ENCODE measurements at places on chromosomes 7 and 10. TPM values are rescaled to one million over a fixed set of nuclear protein-coding genes. Genes with fewer than 3 reads are reported as not detected.

GRCh38 chr7:54674891-54675290, 84.1 kb downstream of the SEC61G start:
- DNase-seq, result no peak
- H3K36me3 ChIP-seq, result no peaks in the 10 kb centered on the region
- H3K27ac ChIP-seq, result no peak overlapping the region
- H3K4me1 ChIP-seq, result no peaks in the 10 kb centered on the region

GRCh38 chr7:134527979-134528371, 608 bp downstream of the AKR1B10 start:
- DNase-seq, result no peak
- no peaks in the 10 kb centered on the region for H3K36me3 ChIP-seq
- no peak overlapping the region for H3K27ac ChIP-seq
- no peaks in the 10 kb centered on the region for H3K4me1 ChIP-seq

GRCh38 chr7:20831451-20831850, 44.8 kb upstream of the SP8 start:
- H3K27ac ChIP-seq, result no peak overlapping the region
- H3K4me1 ChIP-seq, result no peaks in the 10 kb centered on the region
- no peak overlapping the region for H3K4me3 ChIP-seq
- H3K27me3 ChIP-seq, result peaks cover 3% of the 10 kb centered on the region
- DNase-seq, result no peak

DNA sequence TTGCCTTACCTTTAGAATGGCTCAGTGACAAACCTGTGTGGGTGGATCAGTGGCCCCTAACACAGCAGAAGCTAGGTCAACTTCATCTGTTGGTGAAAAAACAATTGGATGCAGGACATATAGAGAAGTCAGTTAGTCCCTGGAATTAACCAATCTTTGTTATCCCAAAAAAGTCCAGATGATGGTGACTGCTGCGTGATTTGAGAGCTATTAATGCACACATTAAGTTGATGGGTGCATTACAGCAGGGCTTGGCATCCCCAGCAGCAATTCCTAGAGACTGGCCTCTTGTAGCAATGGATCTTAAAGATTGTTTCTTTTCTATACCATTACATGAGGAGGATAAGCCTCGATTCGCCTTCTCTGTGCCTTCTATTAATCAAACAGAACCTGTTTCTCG, 33.3 kb downstream of the OR13A1 start:
- H3K27ac ChIP-seq, result no peak overlapping the region
- H3K4me3 ChIP-seq, result no peak overlapping the region
- H3K4me1 ChIP-seq, result no peaks in the 10 kb centered on the region
- H3K36me3 ChIP-seq, result no peaks in the 10 kb centered on the region
- DNase-seq, result no peak

- H3K27me3 ChIP-seq, result no peaks in the 10 kb centered on the region
- peaks cover 3% of the 10 kb centered on the region for H3K4me1 ChIP-seq
- no peak for DNase-seq
- H3K4me3 ChIP-seq, result no peak overlapping the region
- no peaks in the 10 kb centered on the region for H3K36me3 ChIP-seq
These were observed 76.2 kb downstream of the AHR start for GRCh38 chr7:17374654-17375053.

DNA sequence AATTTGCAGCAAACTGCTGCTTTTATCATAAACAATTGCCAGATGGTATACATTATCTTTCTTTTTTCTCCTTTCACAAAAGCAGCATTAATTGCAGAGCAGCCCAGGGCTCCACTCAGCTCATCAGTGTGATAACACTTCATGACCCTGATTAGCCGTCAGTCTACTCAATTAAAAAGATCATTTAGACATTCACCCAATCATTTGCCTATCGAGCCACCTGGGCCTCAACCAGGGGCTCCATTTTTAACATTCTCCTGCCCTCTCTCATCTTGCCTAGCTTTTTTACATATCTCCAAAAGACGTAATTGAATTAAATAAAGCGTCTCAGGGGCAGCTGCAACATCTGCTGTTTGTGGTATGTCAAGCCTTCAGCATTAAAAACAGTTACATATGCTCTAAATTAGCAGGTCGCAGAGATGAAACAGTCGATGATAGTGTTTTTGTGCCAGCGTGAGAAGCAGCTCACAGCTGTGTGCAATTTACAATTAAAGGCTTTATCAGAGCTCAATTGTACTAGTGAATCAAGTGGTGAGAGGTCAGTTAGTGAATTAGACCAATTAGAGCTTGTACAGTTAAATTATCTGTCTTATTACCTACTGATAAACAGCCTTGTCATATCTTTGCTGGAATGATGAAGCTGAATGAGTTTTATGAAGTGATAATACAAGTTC, 522.5 kb downstream of the ETV1 start:
- no peaks in the 10 kb centered on the region for H3K36me3 ChIP-seq
- H3K27ac ChIP-seq, result no peak overlapping the region
- no peaks in the 10 kb centered on the region for H3K27me3 ChIP-seq
- DNase-seq, result no peak
- H3K4me1 ChIP-seq, result no peaks in the 10 kb centered on the region

The HSPA12A gene
- 0.40 TPM for total RNA-seq

DNA sequence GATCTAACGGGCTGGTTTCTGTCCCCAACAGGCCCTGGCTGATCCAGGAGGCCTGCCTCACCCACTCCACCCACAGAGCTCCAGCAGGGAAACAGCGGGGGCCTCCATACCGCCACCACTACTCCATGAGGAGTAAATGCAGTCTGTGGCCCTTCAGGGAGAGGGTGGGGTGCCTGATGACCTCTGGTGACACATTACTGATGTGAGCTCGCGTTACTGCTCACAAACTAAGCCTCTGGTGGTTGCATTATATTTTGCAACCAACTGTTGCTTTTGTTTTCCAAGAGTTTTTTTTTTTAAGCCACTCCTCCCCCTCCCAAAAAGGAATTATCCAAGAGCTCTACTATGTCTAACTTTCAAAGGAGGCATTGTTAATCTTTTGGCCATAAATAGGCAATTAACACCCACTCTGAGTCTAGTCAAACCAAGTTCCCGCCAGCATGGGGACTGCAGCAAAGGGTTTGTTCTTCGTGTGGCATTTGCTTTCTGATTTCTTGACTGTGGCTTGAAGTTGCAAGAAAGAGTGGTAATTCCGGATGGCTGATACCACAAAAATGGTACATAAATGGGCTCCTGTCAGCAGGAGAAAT, 72.6 kb downstream of the FAM53B start:
- H3K27ac ChIP-seq, result peak overlapping the region; percentile 83
- H3K4me3 ChIP-seq, result no peak overlapping the region
- peak; percentile 48 for DNase-seq
- no peaks in the 10 kb centered on the region for H3K27me3 ChIP-seq
- peaks cover 89% of the 10 kb centered on the region for H3K4me1 ChIP-seq
- H3K36me3 ChIP-seq, result no peaks in the 10 kb centered on the region

DNA sequence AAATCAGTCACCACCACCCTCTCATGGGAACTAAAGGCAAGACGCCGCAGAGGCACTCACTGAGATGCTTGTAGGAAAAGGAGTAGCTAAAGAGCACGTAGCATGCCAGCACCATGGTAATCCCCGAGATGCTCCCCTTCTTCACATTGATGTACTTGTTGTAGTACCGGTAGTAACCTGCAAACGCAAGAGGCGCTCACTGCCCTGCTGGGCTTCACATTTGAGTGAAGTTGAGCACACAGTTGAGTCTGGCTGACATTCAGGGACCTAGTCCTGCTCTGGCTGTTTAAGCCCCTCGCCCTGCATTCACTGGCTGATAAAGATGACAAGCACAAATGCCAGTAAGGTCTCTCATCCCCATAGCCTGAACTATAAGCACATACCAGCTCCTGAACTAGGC, 6.9 kb downstream of the ATP5MF start:
- peaks cover 31% of the 10 kb centered on the region for H3K4me1 ChIP-seq
- H3K36me3 ChIP-seq, result peaks cover 37% of the 10 kb centered on the region
- no peak overlapping the region for H3K4me3 ChIP-seq
- DNase-seq, result peak; percentile 47
- H3K27ac ChIP-seq, result no peak overlapping the region
- H3K27me3 ChIP-seq, result no peaks in the 10 kb centered on the region

- no peak for DNase-seq
- peaks cover 2% of the 10 kb centered on the region for H3K36me3 ChIP-seq
- H3K27me3 ChIP-seq, result no peaks in the 10 kb centered on the region
- H3K27ac ChIP-seq, result no peak overlapping the region
These were observed 56.9 kb downstream of the ZNF727 start for GRCh38 chr7:64101943-64102655.

The TCAF2 gene
- total RNA-seq, result 33.9 TPM

- H3K27me3 ChIP-seq, result peaks cover 9% of the 10 kb centered on the region
- peaks cover 10% of the 10 kb centered on the region for H3K36me3 ChIP-seq
- DNase-seq, result no peak
- H3K27ac ChIP-seq, result no peak overlapping the region
- H3K4me3 ChIP-seq, result no peak overlapping the region
- H3K4me1 ChIP-seq, result peaks cover 27% of the 10 kb centered on the region
These were observed 184.0 kb upstream of the INHBA start for GRCh38 chr7:41886901-41887311.

DNA sequence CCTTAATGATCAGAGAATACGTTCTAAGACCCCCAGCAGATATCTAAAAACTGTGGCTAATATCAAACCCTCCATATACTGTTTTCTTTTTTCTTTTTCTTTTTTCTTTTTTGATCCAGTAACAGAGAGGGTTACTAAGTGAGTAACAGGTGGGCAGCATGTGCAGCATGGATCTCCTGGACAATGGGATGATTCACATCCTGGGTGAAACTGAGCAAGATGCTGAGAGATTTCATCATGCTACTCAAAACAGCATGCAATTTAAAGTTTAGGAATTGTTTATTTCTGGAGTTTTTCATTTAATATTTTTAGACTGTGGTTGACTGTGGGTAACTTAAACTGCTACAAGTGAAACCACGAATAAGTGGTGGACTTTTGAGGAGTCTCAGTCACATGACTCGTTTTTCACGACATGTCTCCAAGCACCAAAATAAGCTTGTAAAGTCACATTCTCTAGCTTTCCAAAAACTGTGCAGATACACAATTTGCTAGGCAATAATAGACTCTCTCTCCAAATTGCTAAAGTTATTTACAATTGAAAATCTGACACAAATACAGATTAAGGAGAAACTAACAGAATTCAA, 716.2 kb downstream of the NXPH1 start:
- H3K4me1 ChIP-seq, result no peaks in the 10 kb centered on the region
- no peak overlapping the region for H3K27ac ChIP-seq
- DNase-seq, result no peak
- H3K36me3 ChIP-seq, result no peaks in the 10 kb centered on the region
- no peak overlapping the region for H3K4me3 ChIP-seq

DNA sequence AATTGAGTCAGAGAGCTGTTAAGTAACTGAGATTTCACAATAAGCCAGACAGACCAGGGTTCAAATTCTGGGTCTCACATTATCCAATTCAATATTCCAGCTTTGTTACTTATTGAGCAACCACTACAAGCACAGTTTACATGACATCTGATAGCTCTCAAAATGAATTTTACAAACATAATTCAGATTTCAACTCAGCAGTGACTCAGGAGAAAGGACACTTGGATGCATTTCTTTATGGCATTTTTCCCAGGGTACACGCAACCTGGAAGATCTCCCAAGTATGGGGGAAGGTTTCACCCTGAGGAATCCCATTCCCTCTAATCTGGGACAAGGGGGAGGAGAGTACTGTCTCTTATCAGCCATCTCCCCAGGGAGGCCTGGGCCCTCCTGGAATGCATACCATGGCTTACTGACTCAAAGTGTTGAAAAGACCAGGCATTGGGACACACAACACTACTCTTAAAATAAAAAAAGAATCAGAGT, 102.4 kb downstream of the CFTR start:
- DNase-seq, result no peak
- H3K4me3 ChIP-seq, result no peak overlapping the region
- H3K36me3 ChIP-seq, result no peaks in the 10 kb centered on the region
- H3K27me3 ChIP-seq, result no peaks in the 10 kb centered on the region

DNA sequence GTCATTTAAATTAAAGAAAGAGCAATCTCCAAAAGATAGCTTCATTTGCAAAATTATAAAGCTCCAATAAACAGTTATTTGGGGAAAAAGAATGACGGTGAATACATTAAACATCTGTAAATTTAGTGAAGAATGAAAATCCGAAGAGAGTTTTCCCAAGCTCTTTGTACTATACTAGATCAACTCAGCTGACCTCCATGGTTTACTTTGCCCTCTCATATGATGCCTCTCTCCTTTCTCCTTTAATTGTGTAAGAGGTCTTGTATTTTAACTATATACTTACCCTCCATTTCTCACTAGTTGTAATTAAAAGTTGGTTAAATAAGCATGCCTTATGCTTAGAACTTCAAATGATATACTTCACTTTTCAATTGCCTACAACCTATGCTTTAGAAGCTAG, 125.8 kb downstream of the CACNA2D1 start:
- H3K4me1 ChIP-seq, result no peaks in the 10 kb centered on the region
- no peak for DNase-seq
- no peaks in the 10 kb centered on the region for H3K36me3 ChIP-seq
- H3K4me3 ChIP-seq, result no peak overlapping the region

The RBP3 gene
- not detected for total RNA-seq
